Renal cortical epithelial cell (primary cell): ENCODE measurements at places on chromosomes 5 and 9.

- no peak for DNase-seq
Observed at GRCh38 chr9:95840074-95840473, 35.4 kb upstream of the ERCC6L2 start.

DNA sequence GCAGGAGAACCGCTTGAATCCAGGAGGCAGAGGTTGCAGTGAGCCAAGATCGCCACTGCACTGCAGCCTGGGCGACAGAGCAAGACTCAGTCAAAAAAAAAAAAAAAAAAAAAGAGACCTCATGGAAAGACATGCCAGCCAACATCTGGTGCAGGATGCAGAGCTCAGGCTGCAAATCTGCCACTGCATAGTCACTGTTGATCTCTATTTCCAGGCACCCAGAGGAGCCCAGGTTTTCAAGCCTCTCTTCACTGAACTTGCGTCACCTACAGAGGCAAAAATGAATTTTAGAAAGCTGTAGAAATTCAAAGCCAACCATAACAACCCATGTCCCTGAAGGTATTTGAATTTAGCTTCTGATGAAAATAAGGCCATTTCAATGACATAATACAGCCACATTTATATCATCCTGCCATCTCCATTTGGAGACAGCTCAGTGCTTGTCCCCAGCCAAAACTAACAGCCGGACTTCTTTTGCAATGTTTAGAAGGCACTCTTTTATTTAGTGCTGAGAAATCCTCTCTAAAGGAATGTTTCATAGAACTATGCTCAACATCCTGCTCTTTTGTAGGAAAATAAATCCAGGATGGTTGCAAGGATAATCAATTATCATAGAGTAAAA, 113.3 kb downstream of the SNX18 start:
- no peak for DNase-seq

GRCh38 chr5:60230456-60230855, 336.9 kb upstream of the PDE4D start:
- no peak for DNase-seq

DNA sequence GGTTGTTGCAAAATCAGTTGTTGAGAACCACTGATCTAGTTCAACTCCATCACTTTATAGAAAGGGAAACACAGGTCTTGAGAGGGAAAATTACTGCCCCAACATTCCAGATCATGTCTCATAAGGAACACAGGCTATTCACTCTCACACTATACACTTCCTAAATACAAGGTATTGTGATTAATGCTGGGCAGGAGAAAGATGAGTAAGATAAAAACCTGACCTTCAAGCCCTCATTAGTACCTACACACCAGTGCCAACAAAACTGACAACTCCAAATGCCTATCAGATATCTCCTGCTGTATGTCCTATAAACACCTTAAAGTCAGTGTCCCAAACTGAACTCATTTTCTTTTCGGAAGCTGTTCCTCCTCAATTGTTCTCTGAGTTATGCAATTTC, 8.2 kb downstream of the GNE start:
- peak; percentile 9 for DNase-seq

GRCh38 chr5:138668451-138669380, 84.5 kb upstream of the CTNNA1 start:
- DNase-seq: peak; percentile 84

GRCh38 chr5:135008981-135009735, 24.9 kb downstream of the PITX1 start:
- DNase-seq: no peak

GRCh38 chr5:72854419-72854818, 38.0 kb downstream of the TNPO1 start:
- no peak for DNase-seq

DNA sequence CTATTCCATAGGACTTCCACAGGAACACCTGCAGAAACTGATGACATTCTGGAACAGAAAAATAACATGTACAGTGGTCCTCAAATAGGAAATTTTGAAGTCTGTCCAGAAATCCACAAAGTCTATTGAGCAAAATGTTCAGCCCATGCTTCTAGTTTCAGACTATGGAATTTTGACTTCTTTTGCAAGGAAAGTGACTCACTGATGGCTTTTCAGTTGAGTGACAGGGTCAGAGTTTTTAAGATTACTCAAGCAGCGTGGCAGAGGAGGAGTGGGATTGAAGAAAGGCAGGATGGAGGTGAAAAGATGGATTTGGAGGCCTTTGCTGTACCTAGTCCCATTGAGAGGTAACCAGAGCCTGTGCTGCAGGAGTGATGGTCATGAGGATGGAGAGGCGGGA, 151.5 kb downstream of the GOLPH3 start:
- peak; percentile 23 for DNase-seq

- peak; percentile 61 for DNase-seq
Observed at GRCh38 chr9:71765693-71766092, 2.6 kb downstream of the CEMIP2 start.

GRCh38 chr5:138454121-138454520, 11.2 kb upstream of the EGR1 start:
- DNase-seq: no peak

- DNase-seq: no peak
Observed at GRCh38 chr5:31770998-31771397, 132.1 kb downstream of the PDZD2 start.

GRCh38 chr5:32206509-32207354, 32.6 kb upstream of the GOLPH3 start:
- no peak for DNase-seq

DNA sequence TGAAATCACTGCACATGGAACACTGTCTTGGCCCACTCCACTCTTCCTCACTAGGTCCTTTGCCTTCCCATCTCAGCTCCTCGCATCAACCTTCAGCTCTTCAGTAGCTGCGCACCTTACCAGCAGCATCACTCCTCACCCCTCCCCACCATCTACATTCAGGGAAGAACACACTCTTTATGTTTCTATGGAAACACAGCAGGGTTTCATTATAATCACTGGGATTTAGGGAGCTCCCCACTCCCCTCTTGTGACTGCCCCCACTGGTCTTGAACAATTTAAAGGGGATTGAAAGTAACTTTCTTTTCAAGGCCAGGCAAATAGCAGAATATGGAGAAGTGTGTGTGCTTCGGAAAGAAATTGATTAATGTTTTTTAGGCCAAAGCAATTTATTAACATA, 111.2 kb downstream of the INSYN2B start:
- DNase-seq: no peak

- DNase-seq: no peak
Observed at GRCh38 chr5:87188391-87188790, 79.3 kb upstream of the RASA1 start.

DNA sequence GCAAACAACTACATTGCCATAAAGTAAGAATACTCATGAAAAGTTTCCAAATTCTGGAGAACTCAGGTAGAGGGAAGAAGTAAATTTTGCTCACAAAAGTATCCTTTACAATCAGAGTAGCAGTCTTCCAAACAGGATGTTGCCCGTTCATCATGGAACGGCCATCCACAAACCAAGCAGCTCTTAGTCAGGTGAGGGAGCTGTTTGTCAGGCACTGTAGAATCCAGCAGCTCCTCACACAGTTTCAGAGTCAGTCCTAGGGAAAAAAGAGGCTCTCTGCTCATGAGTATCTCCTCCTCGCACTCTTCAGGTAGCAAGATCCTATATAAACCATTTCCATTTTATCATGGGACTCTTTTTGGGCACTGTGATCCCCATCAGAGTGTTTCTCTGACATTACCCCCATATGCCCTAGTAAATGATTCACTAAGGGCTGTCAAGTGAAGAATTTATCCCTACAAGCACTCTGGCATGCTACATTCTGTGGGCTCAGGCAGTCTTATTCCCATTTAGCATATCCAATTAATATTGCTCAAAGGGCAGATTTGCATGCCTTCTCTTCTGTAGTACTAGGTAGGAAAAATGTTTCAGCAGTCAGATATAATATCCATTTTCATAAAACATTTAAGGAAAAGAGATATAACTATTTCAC, 97.9 kb downstream of the WDR41 start:
- peak; percentile 63 for DNase-seq

- peak; percentile 83 for DNase-seq
Observed at GRCh38 chr5:27708534-27708933, 670.1 kb upstream of the CDH9 start.

GRCh38 chr5:57327561-57328367, 153.9 kb downstream of the GPBP1 start:
- DNase-seq: peak; percentile 70

DNA sequence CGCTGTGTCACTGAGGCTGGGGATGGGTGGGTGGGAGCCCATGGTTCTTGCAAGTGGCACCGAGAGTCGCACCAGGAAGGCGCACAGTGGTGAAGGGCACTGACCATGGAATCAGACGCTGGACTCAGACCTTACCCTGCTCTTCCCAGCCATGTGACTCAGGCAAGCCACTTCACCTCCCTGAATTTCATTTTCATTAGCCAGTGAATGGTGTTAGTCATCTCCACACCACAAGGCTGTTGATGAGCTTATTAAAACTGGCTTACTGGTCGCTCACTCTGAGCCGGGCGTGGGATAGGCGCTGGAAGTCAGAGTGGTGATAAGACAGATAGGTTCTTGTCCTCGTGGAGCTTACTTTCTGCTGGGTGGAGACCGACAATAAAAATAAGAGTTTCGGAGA, 25.1 kb downstream of the FGF18 start:
- peak; percentile 92 for DNase-seq

DNA sequence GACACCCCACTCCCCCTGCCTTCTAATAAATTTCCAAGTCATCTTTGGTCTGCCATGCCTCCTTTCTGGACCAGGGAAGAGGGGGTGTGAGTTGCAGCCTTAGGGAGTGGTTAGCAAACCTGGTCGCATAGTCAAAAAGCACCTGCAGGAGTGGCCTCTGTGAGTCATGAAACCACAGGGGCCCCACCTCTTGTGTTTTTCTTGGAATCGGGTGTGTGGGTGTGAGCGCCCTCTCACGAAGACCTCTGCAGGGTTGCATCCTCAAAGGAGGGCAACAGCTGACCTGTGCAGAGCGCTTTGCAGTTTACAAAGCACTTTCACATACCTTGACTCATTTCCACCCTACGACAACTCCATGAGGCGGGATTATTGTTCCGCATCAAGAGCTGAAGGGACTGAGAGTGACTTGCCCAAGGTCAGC, 36.8 kb upstream of the TEX48 start:
- peak; percentile 94 for DNase-seq

GRCh38 chr5:139675213-139675612, 27.1 kb downstream of the CXXC5 start:
- DNase-seq: no peak

GRCh38 chr5:71533615-71534014, 53.5 kb upstream of the MCCC2 start:
- DNase-seq: peak; percentile 67
